KBM-7 (cell line): ENCODE measurements at places on chromosomes 2 and 18.

GRCh38 chr2:240296476-240297255, 138.8 kb upstream of the GPC1 start:
- DNase-seq, result no peak

DNA sequence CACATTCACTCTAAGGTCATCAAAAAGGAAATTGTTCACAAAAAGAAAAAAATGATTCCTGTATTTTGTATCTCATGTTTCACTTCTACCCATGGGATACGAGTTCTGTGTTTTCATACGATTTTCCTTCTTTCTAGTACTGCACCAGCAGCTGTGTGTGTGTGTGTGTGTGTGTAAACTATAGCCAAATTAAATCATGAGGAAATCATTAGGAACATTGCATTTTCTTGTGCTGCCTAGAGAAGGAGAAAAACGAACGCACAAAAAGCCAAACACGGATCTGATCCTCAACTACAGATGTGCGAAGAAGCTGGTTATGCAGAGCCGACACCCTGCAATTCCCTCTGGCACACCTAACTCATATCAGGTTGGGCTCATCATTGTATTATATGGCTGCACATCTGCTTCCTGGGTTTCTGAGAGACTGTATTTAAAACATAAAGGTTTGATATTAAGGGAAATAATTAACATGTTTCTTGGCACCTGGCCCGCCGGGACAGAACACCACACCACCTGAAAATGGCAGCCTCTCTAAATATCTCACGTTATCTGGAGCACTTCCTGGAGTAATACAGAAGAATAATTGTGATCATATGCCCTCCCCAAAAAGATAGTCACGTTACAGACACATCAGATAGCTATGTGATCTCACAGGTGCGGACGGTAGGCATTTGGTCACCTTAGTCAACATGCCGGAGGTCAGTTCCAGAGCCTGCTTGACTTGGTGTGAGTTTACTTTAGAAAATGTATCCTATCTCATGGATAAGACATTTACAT, 586.3 kb upstream of the SALL3 start:
- DNase-seq, result no peak

DNA sequence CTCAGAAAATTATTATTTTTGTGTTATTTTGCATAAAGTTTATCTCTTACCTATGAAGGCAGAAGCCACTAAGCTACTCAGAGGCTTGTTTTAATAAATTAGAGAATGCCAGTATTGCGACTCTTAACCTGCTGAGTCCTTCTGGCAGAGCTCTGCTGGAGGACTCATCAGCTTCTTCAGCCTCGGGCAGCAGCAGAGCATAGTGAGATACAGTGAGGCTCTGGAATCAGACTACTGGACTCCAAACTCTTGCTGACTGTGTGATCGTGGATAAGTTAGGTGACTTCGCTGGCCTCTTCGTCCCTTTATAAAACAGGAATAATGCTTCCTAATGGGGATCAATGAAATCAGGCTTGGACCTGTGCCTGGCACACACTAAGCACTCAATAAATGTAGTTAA, 1.7 kb downstream of the PTRHD1 start:
- no peak for DNase-seq

- DNase-seq, result no peak
Observed at GRCh38 chr18:46338766-46339165, 234.6 kb downstream of the HAUS1 start.

GRCh38 chr2:65620524-65620923, 188.1 kb upstream of the SPRED2 start:
- DNase-seq, result no peak

GRCh38 chr2:186603286-186603685, 13.4 kb downstream of the ITGAV start:
- no peak for DNase-seq

DNA sequence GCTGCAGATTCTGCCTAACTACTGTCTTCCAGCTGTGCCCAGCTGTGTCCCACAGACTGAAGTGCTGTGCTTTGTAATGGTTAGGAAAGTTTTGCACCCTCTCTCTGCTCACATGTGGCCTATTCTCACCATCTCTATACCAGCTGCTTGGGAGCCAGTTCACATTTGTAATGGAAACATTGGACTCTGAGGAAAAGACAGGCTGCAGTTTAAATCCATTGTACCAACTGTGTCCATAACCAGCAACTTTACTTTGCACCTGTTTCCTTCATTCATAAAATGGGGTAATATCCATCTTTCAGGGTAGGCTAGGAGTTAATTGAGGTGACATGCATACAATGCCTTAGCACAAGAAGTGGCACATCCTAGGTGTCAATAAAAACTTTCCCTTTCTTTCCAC, 344.0 kb downstream of the TNS1 start:
- DNase-seq, result no peak

DNA sequence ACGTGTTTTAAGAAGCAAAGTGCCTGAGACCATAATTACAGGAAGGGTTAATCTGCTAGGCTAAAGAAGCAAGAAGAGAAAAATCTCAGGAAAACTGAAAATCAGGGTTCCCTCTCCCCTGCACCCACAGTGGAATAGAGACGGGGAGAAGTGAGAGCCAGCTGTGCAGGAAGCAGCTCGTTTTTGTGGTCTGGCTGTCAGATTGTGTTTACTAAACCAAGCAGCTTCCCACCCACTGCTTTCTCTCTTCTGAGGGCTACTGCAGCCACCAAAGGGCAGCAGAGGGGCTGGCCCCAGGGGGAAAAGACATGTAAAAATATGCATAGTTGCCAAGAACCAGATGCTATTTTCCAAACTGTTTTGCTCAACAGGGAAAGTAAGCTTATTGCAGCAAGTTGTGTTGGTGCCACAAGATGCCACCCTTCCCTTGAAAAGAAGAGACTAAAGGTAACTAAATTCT, 72.6 kb upstream of the THUMPD2 start:
- peak; percentile 67 for DNase-seq

DNA sequence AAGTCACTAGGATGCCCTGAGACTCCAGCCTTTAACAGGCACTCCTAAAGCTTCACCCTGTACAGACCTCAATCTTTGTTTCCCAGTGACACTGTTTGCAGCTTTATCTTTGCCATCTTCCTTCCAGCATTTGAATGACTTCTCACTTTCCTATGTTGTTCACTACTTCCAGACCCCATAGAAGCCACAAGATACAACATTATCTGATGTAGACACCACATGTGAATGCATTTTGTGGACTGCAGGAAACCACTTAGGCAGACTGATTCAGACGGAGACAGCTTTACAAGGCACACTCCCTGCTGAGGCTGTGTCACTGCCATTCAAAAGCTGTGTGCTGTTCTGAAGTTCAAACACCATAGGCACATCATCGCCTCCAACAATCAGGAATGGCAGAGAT, 67.3 kb upstream of the SPATS2L start:
- peak; percentile 68 for DNase-seq

DNA sequence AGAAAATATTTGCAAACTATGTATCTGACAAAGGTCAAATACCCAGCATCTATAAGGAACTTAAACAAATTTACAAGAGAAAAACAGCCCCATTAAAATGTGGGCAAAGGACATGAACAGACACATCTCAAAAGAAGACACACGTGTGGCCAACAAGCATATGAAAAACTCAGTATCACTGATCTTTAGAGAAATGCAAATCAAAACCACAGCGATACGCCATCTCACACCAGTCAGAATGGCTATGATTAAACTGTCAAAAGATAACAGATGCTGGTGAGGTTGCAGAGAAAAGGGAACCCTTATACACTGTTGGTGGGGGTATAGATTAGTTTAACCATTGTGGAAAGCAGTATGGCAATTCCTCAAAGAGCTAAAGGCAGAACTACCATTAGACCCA, 64.3 kb upstream of the RBMS1 start:
- no peak for DNase-seq

GRCh38 chr2:9463698-9464034, 10.7 kb upstream of the IAH1 start:
- no peak for DNase-seq

DNA sequence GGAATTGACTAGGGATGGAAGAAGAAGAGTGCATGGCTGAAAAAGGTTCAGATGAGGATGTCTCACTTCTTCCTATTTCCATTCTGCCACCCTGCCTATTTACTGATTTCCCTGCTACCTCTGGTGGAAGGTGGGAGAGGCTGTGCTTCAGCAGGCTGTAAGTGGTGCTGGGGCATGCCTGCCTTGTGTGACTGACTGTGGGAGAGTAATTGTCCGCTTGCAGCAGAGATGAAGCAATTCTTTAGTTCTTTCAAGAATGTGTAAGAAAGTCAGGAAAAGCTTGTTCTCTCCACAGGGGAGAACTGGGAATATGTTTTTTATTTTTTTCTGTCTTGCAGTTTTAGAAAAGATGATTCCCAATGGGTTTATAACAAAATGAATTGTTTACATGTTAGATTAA, 72.5 kb upstream of the NYAP2 start:
- no peak for DNase-seq

GRCh38 chr2:136013136-136013685, 27.8 kb upstream of the DARS1 start:
- no peak for DNase-seq

GRCh38 chr18:52340406-52341102, 557 bp downstream of the DCC start:
- DNase-seq, result no peak

DNA sequence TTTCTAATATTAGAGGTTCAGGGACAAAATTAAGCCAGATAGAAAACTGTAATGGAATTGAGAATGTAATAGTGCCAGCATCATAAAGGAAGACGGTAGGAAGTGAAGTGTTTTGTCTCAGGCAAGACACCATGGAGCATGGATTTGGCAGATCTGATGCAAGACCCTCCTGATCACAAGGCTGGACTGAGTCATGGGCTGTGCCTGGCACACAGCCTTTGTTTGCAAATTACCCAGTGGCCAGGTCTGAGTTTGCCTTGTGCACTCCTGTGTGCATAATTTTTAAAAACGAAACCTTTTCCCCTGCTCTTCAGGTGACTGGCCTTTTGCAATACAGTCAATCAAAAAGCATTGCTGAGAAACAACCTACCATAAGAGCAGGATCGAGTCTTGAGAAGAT, 2.0 kb upstream of the UPP2 start:
- no peak for DNase-seq

DNA sequence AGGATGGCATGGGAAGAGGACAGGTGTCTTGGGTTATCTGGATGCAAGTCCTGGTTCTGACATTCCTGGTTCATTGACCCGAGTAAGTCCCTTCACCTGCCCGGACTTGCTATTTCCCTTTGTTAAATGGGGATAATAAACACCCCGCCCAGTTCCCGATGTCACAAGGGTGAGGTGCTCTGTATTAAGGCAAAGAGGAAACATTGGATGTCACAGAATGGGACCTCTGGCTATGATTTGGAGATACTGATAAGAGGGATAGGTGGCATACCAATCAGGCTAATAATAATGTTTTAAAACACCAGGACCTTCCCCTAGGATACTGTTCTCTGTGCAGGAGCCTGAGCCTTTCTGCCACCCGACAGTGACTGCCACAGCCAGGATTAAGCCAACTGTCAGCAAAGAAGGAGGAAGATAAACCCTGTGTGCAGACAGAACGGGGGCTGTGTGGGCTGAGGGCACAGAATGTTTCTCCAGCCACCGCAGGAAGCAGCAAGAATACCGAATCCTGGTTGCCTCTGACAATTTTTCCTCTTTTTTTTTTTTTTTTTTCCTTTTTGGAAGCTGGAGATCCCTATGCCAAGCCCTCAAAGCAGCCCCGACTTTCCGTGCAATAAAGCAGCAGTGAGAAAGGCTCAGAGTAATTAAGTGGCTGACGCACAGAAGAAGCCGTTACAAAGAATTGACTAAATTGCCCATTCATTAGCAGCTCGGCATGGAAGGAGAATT, 336.6 kb downstream of the SMAD2 start:
- DNase-seq, result no peak

DNA sequence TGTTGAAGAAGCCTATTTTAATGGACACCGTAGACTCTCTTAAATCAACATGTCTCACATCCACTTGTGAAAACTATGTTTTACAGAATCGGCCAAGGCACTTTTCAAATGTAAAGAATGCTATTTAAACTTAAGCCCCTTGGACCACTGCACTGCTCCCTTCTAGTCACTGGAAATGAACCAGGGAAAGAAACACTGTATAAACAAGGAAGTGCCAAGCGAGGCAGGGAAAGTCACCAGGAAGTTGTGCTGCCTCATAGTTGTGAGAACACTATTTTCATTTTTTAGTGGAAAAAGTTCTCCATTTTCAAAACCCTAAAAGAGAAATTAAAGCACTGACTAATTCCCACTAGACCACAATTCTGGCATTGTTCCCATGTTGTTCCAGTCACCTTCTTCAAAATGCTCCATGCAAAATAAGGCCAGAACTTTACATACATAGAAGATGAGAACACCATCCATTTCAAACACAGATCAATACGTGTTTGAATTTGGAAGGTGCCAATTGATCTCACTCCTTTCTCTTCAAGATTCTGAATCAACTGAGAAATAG, 13.5 kb downstream of the CCDC141 start:
- DNase-seq, result no peak

DNA sequence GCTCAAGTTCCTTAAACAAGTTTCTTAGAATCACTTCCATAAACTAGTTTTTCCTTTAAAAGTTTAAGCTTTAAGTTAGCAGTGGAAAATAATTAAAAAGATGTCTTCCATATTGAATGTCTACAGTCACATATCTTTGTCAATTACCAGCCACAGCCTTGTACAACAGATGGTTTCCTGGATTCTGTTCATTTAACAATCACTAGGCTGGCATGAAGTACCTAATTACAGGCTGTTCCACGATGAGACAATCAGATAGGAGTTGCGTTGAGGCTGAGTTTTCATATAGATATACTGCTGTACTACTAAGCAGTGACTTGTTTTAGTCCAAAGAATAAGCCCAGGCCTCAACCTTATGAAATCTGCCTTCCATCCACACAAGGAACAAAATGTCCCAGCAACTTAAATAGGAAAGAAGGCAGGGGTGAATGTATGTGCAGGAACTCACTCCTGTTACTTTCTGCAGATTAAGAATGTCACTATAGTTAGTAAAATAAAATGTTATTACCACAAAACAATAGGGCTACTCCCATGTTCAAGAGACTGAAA, 131.0 kb downstream of the ZAP70 start:
- no peak for DNase-seq

DNA sequence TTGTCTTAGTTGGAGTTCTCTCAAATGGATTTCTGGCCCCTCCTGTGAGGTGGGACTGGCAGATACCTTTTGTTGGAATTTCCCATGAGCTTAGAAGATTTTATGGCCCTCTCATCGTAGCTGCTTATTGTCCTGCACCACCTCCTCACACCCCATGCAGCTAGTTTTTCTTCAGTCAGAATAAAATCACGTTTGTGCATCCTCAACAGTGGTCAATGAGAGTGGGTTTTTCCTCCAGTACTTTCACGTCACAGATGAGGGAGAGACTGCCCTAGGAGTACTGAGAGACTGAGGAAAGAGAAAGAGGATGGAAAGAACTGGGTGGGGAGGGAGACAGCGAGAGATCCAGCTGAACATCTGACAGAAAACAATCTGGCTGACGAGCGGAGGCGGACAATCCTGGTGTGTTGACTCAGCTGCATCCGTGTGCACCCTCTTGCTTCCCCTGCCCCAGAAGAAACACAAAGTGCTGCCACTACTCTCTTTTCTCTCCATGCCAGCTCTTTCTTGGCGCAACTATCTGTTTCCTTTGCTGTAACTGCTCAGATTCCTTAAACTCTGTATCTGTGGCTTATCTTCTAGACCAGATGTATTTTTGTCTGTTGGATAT, 7.4 kb downstream of the RAPGEF4 start:
- no peak for DNase-seq
